ENCODE measurements at places on chromosomes 6 and 20.

DNA sequence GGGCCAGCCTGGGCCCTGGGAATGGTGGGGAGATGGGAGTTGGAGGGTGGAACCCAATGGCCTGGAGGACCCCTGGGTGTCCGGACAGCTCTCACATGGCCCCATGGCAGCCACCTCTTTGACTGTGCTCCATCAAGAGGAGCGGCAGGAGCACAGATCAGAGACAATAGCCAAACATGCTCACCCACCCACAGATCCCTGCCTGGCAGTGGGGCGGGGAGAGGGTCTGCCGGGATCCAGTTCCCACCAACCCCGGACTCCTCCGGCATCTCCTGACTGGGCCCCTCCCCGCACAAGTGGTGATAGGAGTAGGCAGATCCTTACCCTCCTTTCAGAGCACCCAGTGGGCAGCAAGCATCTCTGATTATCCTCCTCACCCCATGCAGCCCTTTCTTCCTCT lies 31.9 kb upstream of the MRPS18A start:
- no peak for DNase-seq

DNA sequence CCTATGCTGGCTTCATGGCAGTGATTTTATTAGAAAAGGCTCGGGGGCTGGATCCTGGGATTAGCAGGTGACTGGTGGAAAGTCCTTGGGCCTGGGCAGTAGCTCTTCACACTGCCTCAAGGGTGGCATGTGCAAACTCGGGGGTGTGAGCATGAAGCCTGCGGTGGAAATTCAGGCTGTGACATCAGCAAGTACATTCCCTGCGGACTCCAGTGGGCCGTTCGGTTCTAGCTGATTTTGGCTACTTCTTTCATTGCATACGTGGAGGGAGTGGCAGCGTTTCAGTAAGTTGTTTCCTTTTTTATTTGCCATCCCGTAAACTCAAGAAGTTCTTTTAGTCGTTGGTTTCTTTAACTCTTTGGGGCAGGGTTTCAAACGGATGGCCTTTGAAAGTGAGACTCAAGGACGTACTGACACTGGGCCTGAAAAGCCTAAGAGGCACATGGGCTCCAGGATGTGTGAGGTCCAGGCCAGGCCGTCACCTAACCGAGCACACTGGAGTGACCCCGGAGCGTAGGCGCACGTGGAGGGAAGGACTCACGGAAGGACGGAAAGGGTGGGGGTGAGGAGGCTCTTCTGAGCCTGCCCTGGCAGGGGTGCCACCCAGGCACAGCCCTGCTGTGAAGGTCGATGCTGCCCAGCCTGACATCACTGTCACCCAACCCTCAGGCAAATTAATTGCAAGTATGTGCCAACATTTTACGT lies 104.0 kb upstream of the FRMD1 start:
- DNase-seq = no peak

DNA sequence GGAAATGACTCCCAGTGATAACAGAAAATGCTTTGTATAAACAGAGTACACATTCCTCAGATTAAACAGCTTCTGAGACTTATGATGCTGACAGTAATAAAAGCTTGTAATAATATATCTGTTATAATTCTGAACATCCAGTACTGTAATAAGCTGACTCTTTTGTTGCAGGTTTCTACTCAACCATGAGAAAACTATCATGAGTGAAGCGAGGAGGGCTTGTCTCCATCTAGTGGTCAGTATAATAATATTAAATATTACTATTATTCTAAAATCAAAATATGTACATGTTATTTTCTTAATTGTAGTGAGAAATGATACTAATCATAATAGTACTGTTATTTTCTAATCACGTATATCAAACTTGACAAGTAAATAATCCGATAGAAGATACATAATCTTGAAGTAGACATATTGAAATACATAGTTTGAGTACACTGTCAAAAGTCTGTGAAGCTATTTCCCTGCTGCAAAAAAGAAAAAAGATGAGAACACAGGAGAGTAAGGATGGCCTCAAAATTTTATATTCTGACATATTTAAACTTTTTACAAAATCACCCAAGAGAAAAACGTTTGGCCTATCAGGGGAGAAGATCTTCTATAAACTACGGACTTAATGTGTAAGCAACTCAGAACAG lies 183.1 kb downstream of the MOXD1 start:
- no peak for DNase-seq

- no peak for DNase-seq
Observed at GRCh38 chr20:59820204-59821041, 113.0 kb downstream of the SYCP2 start.

DNA sequence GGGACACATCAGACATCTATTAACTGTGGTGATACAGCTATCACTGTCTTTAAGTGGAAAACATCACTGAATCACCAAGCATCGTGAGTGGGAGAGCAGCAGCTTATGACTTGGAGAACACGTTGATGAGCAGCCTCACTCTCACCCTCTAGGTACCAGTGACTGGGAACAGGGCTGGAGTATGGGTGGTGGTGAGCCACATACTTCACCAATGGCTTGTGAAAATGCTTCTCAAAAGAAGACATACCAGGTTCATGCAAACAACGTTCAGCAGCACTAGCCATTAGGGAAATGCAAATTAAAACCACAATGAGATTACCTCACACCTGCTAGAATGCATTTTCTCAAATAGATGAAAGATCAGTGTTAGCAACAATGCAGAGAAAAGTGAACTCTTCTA lies 25.3 kb downstream of the SNX5 start:
- DNase-seq = no peak

GRCh38 chr20:63258781-63259180 lies 4.5 kb upstream of the NKAIN4 start:
- no peak for DNase-seq

DNA sequence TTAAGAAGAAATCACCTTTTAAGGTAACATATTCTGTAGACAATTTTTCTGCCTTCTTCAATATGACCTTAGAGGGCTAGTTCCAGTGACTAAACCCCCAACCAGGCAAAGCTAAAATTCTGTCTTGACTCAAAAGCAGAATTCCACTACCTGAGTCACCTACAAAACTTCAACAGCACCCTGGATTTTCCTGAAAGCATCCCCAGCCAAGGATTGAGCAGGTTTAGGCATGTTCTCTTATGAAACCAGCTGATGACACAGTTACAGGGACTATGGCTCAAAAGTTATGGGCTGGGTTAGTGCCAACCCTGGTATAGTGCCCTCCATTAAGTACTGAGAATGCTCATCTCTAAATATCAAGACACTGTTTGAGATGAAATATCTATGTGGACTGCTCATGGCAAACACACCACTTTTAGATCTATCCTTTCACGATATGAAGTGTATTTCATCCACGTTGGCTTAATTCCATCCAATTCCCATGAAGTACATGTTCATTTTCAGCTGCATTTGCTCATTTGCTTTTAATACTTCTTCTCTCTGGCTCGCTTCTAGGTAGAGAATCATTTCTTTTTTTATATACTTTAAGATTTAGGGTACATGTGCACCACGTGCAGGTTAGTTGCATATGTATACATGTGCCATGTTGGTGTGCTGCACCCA lies 53.6 kb upstream of the TNFAIP3 start:
- DNase-seq = no peak

- DNase-seq = no peak
Observed at GRCh38 chr6:120966321-120966720, 368.0 kb downstream of the TBC1D32 start.

DNA sequence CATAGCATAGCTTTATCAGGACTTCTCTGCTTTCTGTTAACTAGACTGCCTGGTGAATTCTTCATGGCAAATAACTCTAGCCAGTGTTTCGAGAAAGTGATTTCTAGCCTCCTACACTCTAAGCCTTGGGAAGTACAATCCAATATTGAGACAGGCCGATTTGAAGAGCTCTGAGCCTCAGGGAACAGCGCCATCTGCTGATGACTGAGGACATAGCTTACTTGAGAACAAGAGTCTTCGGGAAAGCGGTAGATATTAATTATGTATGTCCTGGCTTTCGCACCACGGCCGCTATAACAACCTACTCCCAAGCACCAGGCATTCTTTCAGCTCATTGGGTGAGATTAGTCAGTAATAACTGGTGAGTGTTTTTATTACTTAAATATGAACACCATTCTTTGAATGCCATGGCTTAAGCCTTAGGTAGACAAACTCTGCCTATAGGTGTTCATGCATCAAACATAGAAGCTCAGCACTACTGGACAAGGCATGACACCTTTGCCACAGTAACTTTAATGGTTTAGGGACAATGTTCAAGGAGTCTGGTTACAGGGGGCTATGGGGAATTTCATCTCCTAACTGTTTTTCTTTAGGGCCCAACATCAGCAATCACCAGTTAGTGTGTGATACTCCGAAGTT lies 518.6 kb downstream of the BMP2 start:
- DNase-seq = peak; percentile 73

- DNase-seq = no peak
Observed at GRCh38 chr20:57594092-57594951, 25.9 kb downstream of the ZBP1 start.

GRCh38 chr6:14621518-14621917 lies 503.9 kb downstream of the CD83 start:
- no peak for DNase-seq

- DNase-seq = no peak
Observed at GRCh38 chr20:31809661-31810060, 9.5 kb upstream of the MYLK2 start.

GRCh38 chr20:61769286-61769832 lies 296.3 kb downstream of the TAF4 start:
- DNase-seq = no peak

DNA sequence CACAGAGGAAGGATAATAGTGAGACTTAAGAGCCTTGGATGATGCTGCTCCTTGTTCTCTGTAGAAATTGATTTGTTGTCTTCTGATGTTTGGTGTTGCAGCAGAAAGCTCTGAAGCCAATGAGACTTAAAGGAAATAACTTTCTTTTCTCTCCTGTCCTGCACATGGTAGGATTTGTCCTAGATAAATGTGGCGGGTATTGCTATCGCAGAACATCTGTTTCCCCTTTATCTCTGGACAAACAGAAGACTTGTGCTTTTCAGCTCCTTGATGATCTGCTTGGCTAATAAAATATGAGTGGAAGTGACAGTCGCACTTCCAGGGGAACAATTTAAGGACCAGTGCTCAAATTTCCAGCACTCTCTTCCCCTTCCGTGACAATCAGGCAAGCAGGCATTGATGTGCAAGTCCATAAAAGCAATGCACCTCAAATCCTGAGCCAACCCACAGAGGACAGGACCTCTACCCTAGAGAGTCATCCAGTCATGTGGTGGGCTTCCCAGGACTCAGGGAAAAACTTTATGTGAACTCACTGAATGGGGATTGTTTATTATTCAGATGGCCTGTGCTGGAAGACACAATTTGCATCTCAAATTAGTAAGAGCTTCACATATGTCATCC lies 9.9 kb upstream of the NCR2 start:
- no peak for DNase-seq

GRCh38 chr6:83844170-83844569 lies 9.0 kb upstream of the RIPPLY2 start:
- no peak for DNase-seq

DNA sequence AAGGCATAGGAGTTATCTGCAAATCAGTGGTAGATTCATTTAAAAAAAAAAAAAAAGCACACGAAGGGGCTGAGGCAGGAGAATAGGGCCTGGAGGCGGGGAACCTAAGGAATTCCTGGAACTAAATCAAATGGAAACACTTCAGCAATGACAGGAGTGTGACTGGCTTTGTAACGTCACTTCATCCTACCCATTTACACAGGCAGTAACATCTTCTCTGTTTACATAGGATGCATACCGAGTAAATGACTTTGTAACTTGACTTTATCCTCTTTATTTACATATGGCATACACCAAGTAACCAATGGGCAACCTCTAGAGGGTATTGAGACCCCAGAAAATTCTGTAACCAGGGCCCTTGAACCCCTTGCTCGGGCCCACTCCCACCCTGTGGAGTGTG lies 56.4 kb upstream of the IYD start:
- no peak for DNase-seq

DNA sequence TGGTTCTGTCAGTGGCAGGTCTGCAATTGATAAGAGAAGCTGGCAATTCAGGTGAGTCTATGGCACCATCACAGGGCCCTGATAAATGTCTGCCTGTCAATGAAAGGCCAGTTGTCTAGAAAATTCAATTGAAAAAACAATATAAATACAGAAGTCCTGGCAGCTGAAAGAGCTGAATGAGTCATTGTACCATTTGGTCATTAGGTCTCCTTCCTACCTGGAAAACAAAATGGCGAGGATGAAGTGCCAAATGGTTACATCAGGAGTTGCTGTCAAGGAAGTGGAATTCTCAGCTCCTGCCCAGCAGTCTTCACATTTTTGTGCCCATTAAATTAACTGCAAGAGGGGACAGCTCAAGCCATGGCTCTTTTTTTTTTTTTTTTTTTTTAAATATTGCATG lies 37.7 kb downstream of the PEX7 start:
- DNase-seq = no peak

GRCh38 chr6:162777091-162777490 lies 49.3 kb downstream of the PACRG start:
- no peak for DNase-seq

DNA sequence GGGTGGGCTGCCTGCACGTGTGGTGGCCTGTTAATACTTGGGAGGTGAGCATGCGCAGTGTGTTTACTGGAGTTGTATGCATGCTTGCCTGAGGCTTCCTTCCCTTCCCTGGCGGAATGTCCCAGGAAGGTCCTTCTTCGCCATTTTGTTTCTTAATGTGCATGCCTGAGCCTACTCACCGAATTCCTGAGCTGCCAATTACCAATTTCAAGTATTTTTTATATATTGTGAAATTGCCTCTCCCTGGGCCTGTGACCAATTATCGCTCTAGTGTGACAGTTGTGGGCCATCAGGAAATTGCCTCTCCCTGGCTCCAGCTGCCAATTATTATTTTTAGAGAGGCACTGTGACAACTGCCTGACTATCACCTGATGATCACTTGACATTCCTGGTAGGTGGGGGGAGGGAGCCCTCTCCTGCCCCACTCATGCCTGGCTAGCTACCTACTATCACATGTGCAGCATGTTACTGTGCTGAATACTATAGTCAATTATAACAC lies 70.0 kb downstream of the FAM50B start:
- no peak for DNase-seq

DNA sequence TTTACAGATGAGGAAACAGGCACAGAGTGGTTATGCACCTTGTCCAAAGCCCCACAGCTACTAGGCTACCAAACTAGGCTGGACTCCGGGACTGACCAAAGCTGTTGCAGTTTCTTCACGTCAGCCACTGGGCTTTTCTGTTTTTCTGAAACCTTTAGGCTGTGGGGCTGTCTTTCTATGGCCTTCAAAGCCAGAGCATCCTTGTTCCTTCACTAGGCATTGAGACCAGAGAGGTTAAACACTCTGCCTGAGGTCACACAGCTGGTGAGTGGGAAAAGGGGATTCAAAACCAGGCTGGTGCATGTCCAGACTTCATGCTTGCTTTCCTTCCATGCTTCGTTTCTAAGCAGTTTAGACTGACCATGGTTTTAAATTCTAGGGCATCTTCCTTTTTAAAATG lies 97.5 kb upstream of the KCNG1 start:
- DNase-seq = no peak

GRCh38 chr6:3776881-3777507 lies 25.5 kb upstream of the PXDC1 start:
- no peak for DNase-seq

GRCh38 chr6:144093658-144094057 lies 1.7 kb downstream of the SF3B5 start:
- no peak for DNase-seq
